ENCODE measurements at places on chromosomes 4 and X.

DNA sequence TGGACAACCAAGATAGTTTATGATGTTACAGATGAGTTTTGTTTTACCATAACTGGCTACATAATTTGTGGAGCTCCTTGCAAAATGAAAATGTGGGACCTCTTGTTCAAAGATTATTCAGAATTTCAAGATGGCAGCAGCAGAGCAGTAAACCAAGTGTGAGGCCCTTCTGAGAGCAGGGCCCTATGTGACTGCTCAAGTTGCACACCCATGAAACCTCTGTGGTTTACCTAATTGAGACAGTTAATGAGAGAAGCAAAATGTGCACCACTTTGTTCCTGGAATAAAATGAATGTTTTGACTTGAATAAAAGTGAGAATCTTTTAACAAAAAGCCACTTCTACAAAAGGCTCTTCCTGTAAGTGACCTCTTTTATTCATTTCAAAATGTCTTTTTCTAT is 519.2 kb downstream of the RPA4 start:
- no peaks in the 10 kb centered on the region for H3K27me3 ChIP-seq
- no peaks in the 10 kb centered on the region for H3K4me1 ChIP-seq
- no peak overlapping the region for H3K4me3 ChIP-seq
- DNase-seq = no peak
- H3K36me3 ChIP-seq = no peaks in the 10 kb centered on the region
- H3K27ac ChIP-seq = no peak overlapping the region

DNA sequence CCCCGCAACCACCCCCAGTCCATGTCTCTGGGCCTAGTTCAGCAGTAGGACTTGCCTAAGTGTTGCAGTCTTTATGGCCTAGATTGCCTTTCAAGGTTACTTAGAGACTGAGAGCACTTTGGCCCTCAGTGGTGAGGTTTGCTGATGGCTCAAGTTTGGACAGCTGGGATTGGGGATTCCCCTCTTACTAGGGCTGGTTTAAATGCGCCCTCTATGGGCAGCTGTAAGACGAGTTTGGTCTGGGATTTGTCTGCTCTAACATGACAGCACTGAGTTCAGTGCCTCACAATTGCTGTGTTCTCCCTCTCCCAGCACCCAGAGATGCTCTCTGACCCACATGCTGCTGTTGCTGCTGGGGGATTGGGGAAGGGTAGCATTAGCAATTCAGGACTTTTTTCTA is 23.1 kb downstream of the DACH2 start:
- no peaks in the 10 kb centered on the region for H3K27me3 ChIP-seq
- no peak overlapping the region for H3K4me3 ChIP-seq
- no peak overlapping the region for H3K27ac ChIP-seq
- DNase-seq = no peak
- no peaks in the 10 kb centered on the region for H3K4me1 ChIP-seq

- DNase-seq = no peak
- H3K4me3 ChIP-seq = no peak overlapping the region
- H3K27ac ChIP-seq = no peak overlapping the region
- H3K4me1 ChIP-seq = no peaks in the 10 kb centered on the region
- H3K27me3 ChIP-seq = no peaks in the 10 kb centered on the region
Observed at GRCh38 chrX:28058901-28059300, 77.7 kb upstream of the DCAF8L1 start.

GRCh38 chr4:148145475-148145874 is 296.7 kb downstream of the NR3C2 start:
- H3K27me3 ChIP-seq = no peaks in the 10 kb centered on the region
- H3K27ac ChIP-seq = no peak overlapping the region
- no peaks in the 10 kb centered on the region for H3K36me3 ChIP-seq

DNA sequence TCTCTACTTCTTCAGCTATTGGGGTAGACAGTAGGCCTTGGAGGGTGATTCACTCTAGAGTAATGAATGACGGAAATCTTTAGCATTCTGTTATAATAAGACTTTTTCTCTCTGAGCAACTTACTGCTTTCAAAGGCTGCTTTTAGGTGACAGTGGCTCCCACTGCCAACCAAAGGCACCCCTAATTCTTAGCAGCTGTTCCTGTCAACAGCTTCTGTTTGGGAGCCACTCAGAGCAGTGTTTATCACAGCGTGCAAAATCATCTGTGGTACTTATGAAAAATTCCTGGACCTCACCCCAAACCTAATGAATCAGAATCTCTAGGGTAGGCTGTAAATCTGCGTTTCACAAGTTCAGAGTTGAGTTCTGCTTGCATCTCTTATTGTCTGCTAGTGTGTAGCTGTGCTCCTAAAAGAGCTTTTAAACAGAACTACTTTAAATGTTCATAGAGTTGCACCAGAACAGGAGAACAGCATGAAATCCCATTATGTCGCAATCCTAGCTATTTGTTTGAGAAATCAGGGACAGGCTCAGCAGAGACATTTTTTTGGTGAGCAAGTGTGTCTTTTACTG is 52.8 kb upstream of the POU4F2 start:
- H3K4me3 ChIP-seq = no peak overlapping the region
- no peak overlapping the region for H3K27ac ChIP-seq
- H3K27me3 ChIP-seq = no peaks in the 10 kb centered on the region
- H3K4me1 ChIP-seq = no peaks in the 10 kb centered on the region

DNA sequence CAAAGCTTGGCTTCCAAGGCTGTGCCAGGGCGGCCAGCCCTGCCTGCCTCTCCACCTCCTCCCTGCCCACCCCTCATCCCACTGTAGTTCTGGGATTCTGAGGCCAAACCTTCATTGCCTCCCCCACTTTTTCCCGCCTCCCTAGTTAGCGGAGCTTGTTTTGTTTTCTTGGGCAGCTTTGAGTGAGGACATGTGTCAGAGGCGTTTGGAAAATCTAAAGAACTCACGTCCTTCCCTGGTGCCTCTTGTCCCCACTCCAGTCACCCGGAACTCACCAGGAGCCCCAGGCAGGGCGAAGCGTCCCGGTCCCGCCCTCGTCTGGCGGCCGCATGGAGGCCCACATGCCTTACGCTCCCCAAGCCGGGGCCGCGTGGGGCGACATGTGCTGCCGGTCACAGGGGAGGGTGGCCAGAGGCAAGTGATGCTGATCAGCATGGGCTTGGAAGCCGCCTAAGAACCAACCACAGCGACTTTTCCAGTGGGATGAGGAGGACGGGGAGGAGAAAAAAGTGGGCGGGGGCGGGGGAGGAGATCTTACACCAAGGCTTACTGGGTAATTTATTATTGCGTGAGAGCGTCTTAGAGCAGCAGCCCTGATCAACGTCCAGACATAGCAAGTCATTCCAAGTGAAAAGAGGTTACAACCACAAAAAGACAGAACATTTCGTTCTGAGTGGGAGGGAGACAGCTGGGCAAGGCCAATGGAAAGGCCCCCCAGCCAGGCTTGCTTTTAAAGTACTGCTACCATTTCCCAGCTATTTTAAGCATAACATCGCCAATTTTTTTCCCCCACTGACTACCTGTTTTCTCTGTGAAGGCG is 48.5 kb downstream of the PRPS1 start:
- H3K27me3 ChIP-seq = no peaks in the 10 kb centered on the region
- peak overlapping the region; percentile 98 for H3K27ac ChIP-seq
- no peaks in the 10 kb centered on the region for H3K36me3 ChIP-seq

DNA sequence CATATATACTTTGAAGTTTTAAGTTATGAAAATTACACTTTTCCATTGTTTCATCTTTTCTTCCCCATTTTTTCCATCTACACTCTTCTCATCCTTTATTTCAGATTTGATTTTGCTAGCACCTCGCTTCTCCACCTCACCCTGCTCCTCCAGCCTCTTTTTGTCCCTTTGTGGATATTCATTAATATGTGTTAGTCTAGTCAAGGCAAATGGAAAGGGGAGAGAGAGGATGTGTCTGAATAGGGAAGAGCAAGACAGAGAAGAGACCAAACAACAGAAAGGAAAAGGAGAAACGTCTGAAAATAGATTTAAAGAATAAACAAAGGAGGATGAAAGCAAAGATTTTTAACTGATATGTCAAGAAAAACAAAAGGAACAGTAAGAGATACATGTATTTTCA is 24.1 kb downstream of the GPM6A start:
- H3K4me1 ChIP-seq = no peaks in the 10 kb centered on the region
- no peaks in the 10 kb centered on the region for H3K36me3 ChIP-seq
- H3K27ac ChIP-seq = no peak overlapping the region
- H3K4me3 ChIP-seq = no peak overlapping the region

GRCh38 chrX:101693476-101693875 is 33.8 kb upstream of the ARMCX2 start:
- DNase-seq = no peak
- H3K4me3 ChIP-seq = no peak overlapping the region
- no peaks in the 10 kb centered on the region for H3K36me3 ChIP-seq
- H3K27ac ChIP-seq = no peak overlapping the region
- no peaks in the 10 kb centered on the region for H3K27me3 ChIP-seq

DNA sequence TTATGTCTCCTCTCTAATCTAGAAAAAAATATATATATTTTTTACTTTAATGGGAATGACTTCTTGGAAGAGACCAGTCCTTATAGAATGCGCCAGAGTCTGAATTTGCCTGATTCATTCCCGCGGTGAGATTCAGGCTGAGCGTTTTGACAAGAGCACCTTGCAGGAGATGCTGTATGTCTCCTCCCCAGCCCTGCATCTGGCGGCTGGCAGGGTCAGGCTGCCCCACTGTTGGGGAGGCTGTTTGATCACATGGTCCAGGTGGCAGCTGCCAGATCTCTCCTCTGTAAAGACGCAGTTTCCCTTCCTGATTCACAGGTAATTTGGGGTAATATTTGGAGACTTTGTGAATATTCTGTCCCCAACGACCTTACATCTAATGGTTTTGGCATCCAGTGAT is 9.7 kb downstream of the PDZD4 start:
- DNase-seq = no peak
- no peaks in the 10 kb centered on the region for H3K27me3 ChIP-seq
- H3K4me1 ChIP-seq = peaks cover 3% of the 10 kb centered on the region

- H3K27me3 ChIP-seq = no peaks in the 10 kb centered on the region
- H3K27ac ChIP-seq = no peak overlapping the region
- no peaks in the 10 kb centered on the region for H3K36me3 ChIP-seq
- no peak overlapping the region for H3K4me3 ChIP-seq
- no peaks in the 10 kb centered on the region for H3K4me1 ChIP-seq
- no peak for DNase-seq
Observed at GRCh38 chrX:15926622-15927021, 72.0 kb upstream of the AP1S2 start.

- no peak for DNase-seq
- H3K27me3 ChIP-seq = no peaks in the 10 kb centered on the region
- H3K4me1 ChIP-seq = no peaks in the 10 kb centered on the region
- H3K27ac ChIP-seq = no peak overlapping the region
- no peak overlapping the region for H3K4me3 ChIP-seq
Observed at GRCh38 chr4:34720571-34720970, 1523.7 kb downstream of the ARAP2 start.

DNA sequence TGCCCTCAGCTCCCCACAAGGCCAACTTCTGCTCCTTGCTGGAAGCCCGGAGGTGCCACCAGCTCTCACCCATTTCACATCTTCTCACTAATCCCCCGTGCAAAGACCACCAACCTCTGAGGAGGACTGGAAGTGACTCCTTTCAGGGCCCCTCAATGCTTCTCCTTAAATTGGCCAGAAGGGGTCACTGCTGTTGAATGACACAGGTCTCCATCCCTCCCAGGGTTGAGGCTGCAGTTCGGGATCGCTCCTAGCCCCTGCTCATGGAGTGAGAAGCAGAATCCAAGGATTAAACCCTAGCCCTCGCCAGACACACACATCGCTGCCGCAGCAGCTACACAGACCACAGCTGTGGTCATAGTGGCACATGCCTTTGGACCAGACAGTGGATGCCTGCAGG is 279.5 kb upstream of the TAPT1 start:
- H3K4me1 ChIP-seq = no peaks in the 10 kb centered on the region
- no peaks in the 10 kb centered on the region for H3K27me3 ChIP-seq
- no peak for DNase-seq
- H3K4me3 ChIP-seq = no peak overlapping the region
- H3K36me3 ChIP-seq = no peaks in the 10 kb centered on the region
- no peak overlapping the region for H3K27ac ChIP-seq

GRCh38 chr4:165927815-165928214 is 54.8 kb downstream of the TLL1 start:
- H3K4me1 ChIP-seq = peaks cover 1% of the 10 kb centered on the region
- DNase-seq = no peak
- no peaks in the 10 kb centered on the region for H3K36me3 ChIP-seq
- no peaks in the 10 kb centered on the region for H3K27me3 ChIP-seq
- no peak overlapping the region for H3K4me3 ChIP-seq
- H3K27ac ChIP-seq = no peak overlapping the region

DNA sequence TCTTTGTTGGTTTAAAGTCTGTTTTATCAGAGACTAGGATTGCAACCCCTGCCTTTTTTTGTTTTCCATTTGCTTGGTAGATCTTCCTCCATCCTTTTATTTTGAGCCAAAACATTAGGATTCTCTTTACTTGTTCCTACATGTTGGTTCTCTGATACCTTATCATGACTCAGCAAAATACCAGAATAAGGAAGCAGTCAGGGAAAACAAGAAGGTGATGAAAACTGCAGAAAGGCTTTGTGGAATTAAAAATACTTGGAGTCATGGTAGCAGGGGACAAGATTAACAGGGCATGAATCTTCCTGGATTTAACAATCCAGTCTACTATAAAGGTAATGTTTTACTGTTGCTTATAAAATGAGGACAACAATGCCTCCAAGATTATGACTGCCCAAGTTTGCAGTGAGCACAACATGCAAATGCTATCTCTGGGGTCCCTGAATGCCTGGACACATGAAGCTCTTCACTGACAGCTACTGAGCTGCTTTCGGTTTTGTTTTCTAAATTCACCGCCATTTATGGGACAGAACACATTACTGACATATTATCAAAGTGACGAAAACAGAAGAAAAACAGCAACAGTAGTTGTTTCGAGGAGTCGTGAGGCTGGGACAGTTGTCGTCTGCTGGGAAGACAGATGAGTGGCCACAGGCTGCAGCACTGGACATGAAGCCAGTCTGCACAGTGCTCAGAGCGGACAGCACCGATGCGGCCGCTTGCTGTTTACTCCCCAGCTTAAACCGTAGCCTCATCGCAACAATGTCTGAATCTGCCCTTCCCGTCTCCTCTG is 174.5 kb upstream of the DKK2 start:
- H3K4me3 ChIP-seq = peak overlapping the region; percentile 62
- H3K27ac ChIP-seq = no peak overlapping the region
- no peaks in the 10 kb centered on the region for H3K27me3 ChIP-seq
- H3K36me3 ChIP-seq = no peaks in the 10 kb centered on the region
- H3K4me1 ChIP-seq = no peaks in the 10 kb centered on the region
- DNase-seq = no peak

- H3K36me3 ChIP-seq = no peaks in the 10 kb centered on the region
- H3K4me1 ChIP-seq = no peaks in the 10 kb centered on the region
- no peak overlapping the region for H3K27ac ChIP-seq
- DNase-seq = no peak
- H3K4me3 ChIP-seq = no peak overlapping the region
Observed at GRCh38 chr4:20592663-20593062, 107.6 kb upstream of the PACRGL start.

DNA sequence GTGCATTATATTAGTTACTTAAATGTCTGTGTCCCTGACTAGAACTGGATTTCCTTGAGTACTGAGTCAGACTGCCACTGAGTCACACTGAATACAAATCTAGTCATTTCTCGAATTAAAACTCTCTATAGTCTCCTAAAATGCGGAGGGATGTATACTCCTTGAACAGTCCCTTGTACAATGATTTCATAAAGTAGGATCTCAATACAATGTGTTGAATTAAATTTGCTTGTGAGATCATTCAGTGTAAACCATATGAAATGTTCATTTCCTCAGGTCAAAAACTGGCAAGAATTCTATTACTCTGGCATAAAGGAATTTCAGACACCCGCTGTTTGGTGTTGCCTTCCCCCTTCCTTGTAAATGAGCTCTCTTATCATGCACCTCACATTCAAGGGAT is 17.5 kb upstream of the FAM241A start:
- H3K36me3 ChIP-seq = no peaks in the 10 kb centered on the region
- DNase-seq = no peak
- no peaks in the 10 kb centered on the region for H3K27me3 ChIP-seq
- H3K27ac ChIP-seq = peak overlapping the region; percentile 14
- H3K4me3 ChIP-seq = peak overlapping the region; percentile 56

- H3K36me3 ChIP-seq = no peaks in the 10 kb centered on the region
- no peaks in the 10 kb centered on the region for H3K4me1 ChIP-seq
- H3K27ac ChIP-seq = no peak overlapping the region
Observed at GRCh38 chr4:40719008-40719623, 30.6 kb upstream of the NSUN7 start.

Data from thoracic aorta (tissue), 2 donors.